Hematopoietic multipotent progenitor cell treated with erythropoietin and hydrocortisone succinate and interleukin-3 and kit ligand, for 4 days (in vitro differentiated cells): ENCODE measurements at places on chromosomes 12 and 14.

DNA sequence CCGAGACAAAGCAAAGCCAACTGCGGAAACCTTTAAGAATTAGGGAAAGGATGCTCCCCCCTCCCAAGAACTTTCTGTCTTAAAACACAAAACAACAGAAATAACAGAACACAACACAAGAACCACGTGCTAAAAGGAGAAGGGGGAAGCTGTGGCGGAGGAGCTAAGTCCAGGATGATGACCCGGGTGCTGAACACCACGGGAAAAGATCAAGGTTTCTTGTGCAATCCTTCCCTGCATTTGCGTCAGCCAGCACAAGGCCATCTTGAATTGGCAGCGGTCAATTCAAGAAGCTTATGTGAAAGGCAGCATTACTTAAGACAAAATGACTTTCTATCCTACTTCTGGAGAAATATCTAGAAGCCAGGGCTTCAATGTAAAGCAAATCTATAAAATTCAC, 11.0 kb upstream of the CREBL2 start:
- DNase-seq: peak; percentile 23

- DNase-seq: no peak
Observed at GRCh38 chr12:126960709-126961108, 1306.3 kb upstream of the TMEM132C start.

GRCh38 chr12:33634544-33634943, 194.9 kb upstream of the SYT10 start:
- no peak for DNase-seq

- DNase-seq: no peak
Observed at GRCh38 chr14:95356245-95356869, 36.6 kb upstream of the CLMN start.

DNA sequence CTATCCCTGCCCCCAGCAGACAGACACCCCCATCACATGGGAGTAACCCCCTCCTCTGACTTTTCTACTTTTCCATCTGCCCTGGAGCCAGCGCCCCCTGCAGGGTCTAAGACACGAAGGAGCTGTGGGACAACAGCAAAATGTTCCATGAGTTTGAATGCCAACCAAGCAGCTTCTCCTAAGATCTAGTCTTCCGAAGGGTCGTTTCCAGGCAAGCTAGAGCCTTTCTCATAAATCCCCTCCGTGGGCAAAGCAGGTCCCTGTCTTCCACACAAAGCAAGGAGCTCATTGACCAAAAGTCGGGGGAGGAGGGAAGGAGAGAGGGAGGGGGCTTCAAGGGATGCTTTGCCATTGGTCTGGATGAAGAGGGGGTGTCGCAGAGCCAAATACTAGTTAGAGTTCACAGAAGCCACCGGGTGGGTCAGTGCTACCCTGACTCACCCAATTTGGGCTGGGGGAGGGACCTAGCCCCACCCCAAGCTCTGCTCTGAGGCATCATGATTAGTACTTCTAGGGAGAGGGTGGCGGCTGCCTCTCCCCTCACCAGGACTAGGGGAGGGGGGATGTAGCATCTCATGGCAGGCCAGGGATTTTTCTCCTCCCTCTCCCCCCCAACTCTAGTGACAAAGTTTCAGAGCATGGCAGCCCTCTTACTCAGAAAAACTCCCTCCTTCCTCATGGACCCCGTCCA, 1.6 kb downstream of the MSI1 start:
- peak; percentile 39 for DNase-seq

GRCh38 chr14:102825307-102826095, 48.3 kb downstream of the TRAF3 start:
- DNase-seq: no peak

DNA sequence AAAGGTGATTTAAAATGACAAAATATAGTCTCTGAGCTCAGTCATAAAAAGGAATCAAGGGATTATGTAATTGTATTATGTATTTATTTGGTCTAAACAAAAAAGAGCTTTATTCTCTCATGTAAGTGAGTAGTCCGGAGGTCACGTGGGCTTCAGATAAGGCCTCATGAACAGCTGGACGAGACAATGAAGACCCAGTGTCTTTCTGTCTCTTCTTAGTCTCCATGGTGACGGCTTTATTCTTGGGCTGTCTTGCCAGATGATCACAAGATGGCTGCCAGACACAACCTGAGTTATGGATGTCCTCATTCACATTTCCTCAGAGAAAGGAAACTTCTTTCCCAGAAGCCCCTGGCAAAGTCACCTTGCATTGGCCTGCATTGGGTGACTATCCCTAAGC, 98.6 kb downstream of the ARF6 start:
- DNase-seq: no peak

DNA sequence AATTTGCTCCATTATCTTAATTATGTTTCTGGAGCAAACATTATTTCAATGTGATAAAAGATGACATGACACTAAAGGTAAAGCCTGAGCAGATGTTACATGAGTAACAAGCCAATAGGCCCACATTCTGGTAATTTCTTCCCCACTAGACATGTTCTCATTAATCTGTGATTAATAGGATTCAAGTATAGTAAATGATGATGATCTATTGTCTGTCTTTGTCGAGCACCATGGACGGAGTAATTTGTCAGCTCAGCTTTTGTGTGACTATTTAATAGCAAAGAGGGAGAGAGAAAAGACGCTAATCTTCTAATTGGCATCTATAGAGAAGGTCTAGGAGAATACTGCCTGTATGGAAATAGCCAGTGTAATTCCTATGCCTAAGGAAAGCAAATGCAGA, 62.2 kb upstream of the INSM2 start:
- no peak for DNase-seq

DNA sequence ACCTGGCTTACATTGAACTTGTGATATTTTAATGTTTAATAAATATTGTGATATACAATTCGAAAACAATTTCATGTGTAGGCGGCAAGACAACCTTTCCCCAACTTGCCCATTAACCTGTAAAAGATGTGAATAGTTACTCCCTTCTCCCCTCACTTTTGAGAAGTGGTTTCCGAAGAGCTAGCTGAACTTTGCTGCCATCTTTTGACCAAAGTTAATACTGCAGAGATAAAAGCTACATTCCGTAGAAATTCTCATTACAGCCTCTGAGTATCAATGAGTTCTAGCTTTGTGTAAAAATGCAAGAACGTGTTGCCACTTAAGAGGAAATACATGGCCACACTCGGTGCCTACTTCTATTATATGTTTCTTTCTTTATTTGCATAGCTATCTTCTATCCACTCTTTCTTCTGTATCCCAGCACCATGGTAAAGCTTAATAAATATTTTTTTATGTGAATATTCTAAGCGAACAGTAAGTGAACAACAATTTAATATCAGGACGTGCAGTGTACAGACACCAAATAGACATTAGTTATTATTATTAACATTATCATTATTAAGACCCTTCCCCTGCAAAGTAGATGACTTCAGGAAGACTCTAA, 105.1 kb upstream of the TMEM260 start:
- DNase-seq: peak; percentile 77

DNA sequence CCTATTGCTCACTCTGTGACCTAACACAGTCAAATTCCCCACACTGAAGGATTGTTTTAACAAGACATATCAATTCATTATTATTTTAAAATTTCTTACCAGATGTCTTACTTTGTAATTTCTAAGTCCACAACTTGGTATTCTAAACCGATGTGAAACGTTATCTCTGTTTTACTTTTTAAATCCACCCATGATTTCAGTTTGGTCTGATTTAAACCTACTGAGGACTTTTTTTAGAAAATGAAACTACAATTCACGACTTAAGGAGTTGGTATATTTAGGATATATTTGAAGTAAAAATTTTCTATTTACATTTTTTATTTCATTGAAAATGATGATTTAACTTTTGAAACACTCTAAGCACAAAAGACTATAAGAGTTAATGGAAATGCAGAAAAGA, 35.1 kb upstream of the GRIP1 start:
- no peak for DNase-seq

DNA sequence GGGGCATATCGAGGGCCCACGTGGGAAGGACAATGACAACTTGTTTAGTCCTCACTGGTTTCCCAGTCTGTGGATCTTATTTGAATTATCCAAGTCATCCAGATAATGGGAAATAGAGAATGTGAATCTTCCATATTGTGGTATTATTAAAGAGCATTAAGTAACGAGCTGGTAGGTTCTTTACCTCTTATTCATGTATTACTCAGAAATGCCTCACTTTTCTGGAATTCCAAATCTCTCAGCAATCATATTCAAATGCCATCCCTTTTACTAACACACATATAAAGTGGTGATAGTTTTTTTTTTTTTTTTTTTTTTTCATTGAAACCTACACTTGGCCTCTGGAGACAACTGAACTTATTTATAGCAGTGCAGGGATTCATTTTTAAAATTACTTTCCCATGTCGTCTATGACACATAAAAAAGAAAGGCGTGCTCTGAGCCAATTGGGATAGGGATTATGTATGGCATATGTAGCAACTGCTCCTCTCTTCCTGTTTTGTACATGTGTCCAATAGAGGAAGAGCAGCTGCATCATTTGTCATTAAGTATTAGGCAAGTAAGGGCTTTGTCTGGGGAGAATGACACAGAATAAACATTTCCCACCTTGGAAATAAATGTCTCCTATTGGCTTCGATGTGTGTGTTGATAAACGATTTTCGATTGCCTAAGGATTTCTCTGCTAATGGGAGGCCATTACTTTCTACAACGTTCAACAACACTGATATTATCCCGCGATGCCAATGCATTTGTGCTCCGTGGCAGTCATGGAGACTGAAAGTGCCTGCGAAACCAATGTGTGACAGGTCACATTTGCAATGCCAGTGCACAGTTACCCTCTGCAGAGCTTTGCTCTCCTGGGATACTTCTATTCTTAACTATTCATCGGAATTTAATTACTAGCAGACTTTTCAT, 78.6 kb upstream of the IFNG-AS1 start:
- DNase-seq: no peak

DNA sequence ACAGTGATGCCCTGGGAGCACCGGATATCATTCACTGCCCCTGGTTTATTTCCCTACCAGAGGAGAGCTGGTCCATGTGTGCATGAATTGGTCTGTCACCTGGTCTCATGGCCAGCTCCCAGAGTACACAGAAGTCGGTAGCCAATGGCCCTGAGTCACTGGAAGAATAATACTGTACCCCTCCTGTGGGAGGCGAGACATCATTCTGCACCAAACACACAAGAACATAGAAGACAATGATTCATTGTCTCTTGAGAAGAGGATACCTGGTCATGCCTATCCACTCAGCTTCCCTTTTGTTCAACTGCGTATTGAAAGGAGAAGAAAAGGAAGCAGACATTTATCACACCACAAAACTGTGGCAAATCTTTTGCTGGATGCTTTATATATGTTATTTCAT, 216.2 kb downstream of the DPF3 start:
- DNase-seq: no peak

DNA sequence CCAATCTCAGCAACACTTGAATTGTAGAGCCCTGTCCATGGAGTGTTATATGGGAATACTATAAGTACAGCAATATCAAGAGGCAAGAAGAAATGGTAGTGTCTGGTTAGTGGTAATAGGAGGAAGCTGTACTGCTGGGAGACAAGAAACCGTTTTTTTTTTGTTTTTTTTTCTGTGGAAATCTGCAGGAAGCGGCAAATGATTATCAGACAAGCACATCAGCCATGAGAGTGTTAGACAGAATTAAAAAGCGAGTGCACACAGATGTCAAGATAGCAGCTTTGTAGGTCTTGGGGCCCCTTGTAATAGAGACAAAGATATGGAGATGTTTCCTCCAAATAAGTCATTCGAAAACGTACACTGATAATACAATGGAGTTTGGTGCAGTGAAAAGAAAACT, 6.7 kb downstream of the TESPA1 start:
- DNase-seq: peak; percentile 90

DNA sequence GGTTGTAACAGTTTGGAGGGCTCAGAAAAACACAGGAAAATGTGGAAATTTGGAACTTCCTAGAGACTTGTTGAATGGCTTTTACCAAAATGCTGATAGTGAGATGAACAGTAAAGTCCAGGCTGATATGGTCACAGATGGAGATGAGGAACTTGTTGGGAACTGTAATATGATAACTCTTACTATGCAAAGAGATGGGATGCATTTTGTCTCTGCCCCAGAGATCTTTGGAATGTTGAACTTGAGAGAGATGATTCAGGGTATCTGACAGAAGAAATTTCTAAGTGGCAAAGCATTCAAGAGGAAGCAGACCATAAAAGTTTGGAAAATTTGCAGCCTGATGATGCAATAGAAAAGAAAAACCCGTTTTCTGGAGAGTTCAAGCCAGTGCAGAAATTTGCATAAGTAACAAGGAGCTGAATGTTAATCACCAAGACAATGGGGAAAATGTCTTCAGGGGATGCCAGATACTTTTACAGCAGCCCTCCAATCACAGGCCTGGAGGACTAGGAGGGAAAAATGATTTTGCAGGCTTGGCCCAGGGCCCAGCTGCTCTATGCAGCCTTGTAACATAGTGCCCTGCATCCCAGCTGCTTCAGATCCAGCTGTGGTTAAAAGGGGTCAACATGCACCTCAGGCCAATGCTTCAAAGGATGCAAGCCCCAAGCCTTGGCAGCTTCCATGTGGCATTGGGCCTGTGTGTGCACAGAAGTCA, 572.7 kb upstream of the ATP2B1 start:
- DNase-seq: no peak

GRCh38 chr12:31820832-31821231, 92.0 kb upstream of the AMN1 start:
- no peak for DNase-seq
